Mesenchymal stem cell (in vitro differentiated cells and primary cell): ENCODE measurements at places on chromosomes 6 and 20.
A peak's percentile ranks its signal among the peaks of the same experiment; 100 is the strongest.

DNA sequence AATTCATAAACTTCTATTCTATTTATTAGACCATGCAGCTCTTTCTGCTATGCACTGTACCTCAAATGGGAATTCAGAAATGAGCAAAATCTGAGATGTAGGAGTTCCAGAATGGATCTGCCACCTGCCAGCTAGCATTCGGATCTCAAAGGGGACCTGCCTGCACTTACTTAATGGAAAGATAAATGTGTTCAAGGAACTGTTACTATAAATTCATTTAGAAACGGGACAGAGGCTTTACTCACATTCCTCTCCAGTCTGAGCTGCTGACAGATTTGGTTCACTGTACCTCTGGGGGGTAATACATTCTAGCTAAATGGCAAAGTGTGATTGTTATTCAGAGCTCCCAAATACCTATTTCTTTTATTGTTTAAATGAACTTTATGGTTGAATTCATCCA lies 384.1 kb downstream of the GRIK2 start:
- no peak for DNase-seq

DNA sequence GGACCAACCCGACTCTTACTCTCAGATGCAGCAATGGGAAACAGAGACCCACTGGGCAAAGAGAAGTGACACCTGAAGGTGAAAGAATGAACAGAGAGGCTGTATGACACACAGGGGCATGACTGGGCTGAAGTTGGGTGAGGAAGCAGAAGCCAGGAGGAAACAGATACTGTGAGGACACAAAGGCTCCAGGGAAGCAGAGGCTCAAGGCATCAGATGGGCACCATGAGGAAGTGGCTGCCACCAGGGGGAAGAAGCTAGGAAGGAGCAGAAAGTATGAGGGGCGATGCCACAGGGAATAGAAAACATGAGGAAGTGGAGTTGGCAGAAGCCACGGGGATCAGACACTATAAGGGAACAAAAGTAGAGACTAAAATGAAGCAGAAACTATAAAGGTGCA lies 30.9 kb upstream of the OCSTAMP start:
- DNase-seq, result no peak

DNA sequence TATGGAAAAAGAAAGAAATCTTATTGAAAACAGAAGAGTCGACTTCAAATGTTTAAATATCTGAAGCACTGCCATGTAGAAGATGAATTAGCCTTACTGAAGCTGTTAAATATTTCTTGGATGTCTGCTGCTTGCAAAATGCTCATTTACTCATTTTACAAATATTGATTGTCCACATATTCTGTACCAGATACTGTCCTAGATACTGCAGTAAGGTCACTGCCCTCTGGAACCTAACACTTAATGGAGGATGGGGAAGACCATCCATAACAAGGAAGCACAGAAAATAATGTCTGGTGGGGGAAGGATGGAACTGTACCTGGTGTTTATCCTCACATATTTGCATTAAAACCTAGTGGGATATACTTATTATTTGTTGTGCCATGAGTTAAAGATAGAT lies 99.0 kb downstream of the RCAN2 start:
- no peak for DNase-seq

- DNase-seq, result peak; percentile 16
Measured at GRCh38 chr6:5582762-5583161, 321.4 kb downstream of the FARS2 start.

DNA sequence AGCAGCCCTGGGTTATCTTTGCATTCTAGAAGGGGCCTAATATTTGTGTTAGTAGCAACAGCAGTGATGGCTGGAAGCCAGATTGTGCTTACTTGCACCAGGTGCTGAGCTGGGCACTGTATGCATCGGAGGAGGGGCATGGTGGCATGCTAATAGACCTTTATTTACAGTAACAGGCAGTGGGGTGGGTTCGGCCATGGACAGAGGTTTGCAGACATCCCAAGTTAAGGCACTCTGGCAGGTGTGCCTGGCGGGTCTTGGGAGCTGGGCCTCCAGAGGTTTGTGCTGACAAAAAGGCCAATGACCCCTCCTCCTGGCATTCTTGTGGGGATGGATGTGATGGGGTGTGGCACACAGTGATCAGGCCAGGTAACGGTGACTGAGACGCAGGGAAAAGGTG lies 39.0 kb upstream of the CD93 start:
- no peak for DNase-seq

GRCh38 chr6:31918069-31918720 lies 9.3 kb upstream of the C2 start:
- DNase-seq, result no peak

DNA sequence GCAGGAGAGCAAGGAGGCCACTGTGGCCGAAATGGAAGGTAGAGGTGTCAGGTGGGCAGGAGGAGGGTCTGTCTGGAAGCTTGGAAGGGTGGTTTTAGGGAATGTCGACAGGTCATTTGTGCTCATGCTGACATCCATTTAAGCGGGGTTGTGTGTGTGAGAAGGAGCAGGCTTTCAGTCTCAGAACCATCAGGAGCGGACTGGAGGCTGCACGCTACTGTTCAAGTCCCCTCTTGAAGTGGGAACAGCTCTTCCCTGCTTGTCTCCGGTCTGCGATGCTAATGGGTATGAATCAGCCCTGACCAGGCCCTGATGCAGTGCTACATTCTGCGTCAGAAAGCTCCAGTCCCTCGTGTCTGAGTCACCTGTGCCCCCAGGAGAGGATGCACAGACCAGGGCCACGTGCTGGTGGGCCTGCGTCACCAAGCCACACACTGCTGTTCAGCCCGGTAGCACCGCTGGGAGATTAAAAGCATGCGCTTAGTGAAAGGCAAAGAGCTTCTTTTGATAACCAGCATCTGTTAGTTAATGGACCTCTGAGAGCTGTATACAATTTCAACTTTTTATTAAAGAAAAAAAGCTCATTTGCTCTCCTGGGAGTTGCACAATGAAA lies 58.0 kb downstream of the APCDD1L start:
- DNase-seq, result peak; percentile 69

DNA sequence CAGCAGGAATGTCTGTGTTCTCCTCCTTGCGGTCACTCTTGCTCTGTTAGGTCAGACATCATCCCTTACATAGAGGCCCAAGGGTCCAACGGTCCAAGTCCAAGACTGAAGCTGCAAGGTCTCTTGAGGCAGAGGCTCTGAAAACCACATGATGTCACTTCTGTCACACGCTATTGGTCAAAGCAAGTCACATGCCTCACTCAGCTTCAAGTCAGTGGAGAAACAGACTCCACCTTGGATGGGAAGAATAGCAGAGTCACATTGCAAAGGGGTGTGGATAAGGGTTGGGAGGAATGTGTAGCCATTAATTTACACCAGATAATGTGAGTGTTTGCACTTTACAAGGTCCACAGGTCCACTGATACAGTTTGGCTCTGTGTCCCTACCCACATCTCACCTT lies 17.5 kb downstream of the SLC52A3 start:
- DNase-seq, result no peak

DNA sequence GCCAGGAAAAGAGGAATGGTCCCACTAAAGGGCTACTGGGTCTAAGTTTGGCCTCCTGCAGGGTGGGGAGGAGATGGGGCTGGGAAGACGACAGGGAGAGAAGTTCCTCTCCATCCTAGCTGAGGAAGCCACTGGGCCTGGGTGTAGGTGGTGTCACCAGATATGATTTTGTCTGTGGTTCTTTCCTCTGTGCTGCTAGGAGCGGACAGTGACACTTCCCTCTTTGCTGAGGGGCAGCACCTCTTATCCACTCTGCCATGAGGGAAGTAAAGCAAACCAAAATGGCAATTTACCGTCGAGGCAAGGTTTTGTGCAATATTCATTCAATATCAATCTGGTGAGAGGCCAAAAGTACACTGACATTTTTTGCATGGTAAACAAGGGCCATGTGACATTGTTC lies 33.0 kb upstream of the NR2E1 start:
- DNase-seq, result no peak

DNA sequence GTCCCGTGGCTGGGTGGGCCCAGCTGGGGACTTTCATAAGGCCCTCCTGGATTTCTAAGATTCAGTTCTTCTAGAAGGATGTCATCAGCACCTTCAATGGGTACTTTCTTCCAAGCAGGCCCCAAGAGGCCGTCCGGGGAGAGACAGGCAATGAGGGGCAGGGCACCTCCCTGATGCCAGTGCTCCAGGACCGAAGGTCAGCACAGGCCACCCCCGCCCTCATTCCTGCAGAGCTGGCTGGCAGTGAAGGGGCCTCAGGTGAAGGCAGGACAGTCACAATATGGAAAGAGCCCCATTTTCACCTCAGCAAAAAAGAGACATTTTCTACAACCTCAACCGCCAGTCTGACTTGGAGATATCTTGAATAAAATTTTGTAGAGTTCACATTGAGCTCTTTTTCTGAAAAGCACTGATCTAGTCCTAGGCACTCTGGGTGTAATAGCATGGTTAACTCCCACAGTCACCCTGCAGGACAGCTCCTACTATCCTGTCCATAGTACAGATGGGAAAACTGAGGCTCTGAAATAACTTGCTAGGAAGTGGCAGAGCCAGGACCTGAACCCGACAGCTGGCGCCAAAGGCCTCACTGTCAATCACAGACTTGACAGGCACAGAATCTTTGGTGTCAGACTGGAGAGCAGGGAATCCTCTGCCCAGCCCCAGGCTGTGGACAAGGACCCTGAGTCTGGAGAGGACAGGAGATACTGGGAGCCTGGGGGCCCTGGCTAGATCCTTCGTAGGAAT lies 50.3 kb downstream of the RRBP1 start:
- DNase-seq, result no peak

DNA sequence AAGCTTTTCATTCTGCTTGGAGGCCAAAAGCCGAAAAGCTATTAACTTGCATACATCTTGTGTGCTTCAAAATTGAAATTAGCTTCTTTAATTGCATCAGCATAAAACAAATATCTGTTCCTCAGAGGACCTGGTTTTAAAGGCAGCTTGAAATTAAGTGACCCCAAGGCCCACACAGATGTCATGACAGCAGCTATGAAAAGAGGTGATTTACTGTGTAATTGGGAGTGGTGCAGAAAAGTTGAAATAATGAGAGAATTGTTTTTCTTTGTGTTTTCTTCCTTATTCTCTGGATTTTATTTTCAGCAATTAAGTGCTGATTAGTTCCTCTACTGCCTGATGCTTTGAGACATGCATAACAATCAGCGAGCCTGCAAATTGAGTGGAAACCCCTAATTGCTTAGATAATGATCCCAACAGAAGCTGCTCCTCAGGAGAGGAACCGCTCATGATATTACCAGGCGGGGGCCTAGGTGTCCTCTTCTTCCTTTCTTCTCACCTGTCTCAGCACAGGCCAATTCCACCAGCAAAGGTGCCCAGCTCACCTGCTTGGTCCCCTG lies 34.1 kb upstream of the GGTLC1 start:
- DNase-seq, result no peak

DNA sequence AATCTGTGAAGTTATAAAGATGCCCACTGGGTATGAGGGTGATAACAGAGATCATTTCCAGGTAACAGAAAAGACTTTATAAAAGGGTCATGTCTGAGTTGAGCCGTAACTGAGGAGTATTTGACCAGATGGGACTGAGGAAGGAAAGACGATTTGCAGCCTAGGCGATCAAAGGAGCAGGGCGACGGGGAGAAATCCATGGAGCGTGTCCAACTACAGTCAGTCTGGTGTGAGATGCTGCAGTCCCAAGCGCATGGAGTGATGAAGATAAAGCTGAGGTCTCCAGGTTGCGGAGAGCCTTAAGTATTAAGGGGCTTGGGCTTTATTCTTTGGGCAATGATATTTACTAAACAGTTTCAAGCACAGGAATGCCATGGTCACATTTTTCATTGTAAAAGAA lies 166.7 kb downstream of the PRKN start:
- no peak for DNase-seq

DNA sequence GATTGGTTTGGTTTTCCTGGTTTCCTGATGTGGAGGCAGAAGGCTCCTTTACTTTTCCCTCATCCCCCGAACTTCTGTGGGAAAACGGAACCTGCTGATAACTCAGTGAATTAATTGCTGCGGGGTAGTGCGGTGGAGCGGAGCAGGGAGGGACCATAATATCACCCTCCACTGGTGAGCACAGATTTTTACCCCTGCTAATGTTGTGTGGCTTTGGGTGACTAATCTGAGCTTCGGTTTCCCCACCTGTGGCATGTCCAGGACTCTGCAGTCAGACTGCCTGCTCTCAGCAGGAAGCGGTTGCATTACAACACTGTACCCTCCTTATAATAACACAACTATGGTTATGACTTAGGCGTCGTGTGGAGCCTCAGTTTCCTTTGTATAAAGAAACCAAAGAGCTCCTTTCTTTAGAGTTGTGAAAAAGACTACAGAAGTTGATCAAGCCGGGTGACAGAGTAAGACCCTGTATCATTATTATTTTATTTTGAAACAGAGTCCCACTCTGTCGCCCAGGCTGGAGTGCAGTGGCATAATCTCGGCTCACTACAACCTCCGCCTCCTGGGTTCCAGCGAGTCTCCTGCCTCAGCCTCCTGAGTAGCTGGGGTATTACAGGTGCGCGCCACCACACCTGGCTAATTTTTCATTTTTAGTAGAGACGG lies 2.2 kb upstream of the ID1 start:
- peak; percentile 97 for DNase-seq

DNA sequence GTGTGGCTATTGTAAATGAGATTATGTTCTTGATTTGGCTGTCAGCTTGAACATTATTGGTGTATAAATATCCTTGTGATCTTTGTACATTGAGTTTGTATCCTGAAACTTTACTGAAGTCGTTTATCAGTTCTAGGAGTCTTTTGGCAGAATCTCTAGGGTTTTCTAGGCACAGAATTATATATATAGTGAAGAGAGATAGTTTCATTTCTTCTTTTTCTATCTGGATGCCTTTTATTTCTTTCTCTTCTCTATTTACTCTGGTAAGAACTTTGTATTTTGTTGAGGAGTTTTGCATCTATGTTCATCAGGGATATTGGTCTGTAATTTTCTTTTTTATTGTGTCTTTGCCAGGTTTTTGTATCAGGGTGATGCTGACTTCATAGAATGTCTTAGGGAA lies 589.2 kb upstream of the MAN1A1 start:
- DNase-seq, result no peak

- no peak for DNase-seq
Measured at GRCh38 chr20:57675773-57676172, 34.0 kb downstream of the PMEPA1 start.

- DNase-seq, result no peak
Measured at GRCh38 chr6:159887146-159887545, 3.6 kb upstream of the MAS1 start.

DNA sequence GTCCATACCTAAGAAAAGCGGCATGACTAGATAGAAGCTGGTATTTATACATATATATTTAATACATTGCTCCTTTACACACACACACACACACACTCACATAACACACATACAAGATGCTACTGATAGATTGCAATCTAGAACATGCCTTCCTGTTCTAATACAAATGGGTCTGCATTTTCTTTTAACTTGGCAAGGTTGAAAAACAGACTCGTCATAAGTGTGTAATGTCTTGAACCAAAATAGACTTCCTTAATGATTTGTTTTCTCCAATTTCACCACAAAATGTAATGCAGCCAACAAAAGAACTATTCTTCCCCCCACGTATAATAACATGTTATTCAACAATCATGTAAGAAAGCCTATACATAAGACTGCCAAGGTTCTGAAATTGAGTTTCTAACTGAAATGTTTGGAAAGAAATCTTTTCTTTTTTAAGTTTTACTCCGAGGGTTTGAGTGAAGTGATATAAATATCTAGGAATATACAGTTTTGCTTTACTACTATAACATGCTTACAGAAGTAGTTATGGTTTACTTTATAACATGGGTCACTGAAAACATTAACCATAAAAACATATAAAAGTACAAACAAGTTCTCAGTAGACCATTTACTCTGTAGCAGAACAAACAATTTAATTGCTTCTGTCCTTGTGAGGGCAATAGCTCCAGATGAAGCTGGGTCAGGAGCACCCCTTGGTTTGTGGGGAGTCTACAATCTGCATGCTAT lies 207.5 kb downstream of the FOXC1 start:
- no peak for DNase-seq

- no peak for DNase-seq
Measured at GRCh38 chr6:34514112-34514511, 42.0 kb downstream of the SPDEF start.
